ENCODE measurements at places on chromosomes 3 and 15.

- no peak for DNase-seq
Measured at GRCh38 chr15:29986946-29987345, 95.8 kb upstream of the GOLGA8J start.

DNA sequence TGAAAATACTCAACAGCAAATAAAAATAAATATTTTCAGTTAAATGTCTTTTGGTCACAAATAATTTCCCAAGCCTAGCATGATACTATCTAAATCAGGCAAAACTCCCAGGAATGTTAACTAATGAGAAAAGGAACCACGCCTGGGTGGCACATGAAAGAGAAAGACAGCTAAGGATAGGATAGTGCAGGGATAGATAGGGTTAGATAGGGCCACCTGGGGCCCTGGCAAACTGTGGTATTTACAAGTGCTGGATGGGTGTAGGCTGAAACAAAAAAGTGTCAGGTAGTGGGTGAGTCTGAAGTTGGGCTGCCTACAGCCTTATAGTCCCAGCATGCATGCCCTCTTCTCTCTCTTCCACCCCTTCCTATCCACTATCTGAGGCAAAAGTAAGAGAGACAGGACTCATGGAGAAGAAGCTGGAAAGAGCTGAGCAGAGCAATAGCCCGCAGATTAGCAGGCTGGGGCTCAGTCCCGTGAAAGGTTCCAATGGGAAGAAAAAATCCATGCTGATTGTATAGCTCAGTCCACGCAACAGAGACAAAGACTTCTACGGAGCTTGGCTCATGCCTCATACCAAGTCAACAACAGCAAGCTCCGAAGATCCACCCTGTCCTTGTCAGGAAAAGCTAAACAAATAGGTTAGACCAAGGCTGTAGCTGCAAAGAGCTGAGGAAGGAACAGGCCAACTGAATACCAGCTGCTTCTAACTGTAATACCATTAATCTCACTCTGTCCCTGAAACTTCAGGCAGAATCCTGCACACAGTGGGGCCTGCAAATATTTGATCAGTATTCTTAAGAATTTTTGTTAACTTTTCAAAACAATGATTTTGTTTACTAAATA is 342.1 kb upstream of the ATP11B start:
- DNase-seq, result no peak

- DNase-seq, result no peak
Measured at GRCh38 chr15:36495456-36495991, 83.9 kb upstream of the CDIN1 start.

GRCh38 chr3:88626456-88627120 is 476.8 kb downstream of the C3orf38 start:
- no peak for DNase-seq

DNA sequence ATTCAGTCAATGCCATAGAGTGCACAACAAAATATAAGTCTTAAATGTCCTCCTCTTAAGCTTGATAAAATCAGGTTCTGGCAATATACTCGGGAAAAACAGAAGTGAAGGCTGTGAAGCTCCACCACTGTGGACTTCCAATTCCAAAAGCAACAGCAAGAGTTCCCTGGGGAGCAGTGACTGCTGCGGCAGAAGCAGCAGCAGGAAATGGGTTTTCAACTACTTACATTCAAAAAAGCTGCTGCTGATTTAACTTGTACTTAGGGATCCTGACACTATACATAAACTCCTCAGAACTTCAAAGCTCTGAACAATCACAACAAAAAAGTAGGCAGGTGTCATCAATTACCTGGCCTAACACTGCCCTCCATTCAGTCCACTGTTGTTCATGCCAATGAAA is 4.7 kb downstream of the CEP152 start:
- no peak for DNase-seq

- no peak for DNase-seq
Measured at GRCh38 chr3:172074586-172074985, 35.2 kb downstream of the FNDC3B start.

- no peak for DNase-seq
Measured at GRCh38 chr3:45737234-45737633, 48.0 kb downstream of the SACM1L start.

DNA sequence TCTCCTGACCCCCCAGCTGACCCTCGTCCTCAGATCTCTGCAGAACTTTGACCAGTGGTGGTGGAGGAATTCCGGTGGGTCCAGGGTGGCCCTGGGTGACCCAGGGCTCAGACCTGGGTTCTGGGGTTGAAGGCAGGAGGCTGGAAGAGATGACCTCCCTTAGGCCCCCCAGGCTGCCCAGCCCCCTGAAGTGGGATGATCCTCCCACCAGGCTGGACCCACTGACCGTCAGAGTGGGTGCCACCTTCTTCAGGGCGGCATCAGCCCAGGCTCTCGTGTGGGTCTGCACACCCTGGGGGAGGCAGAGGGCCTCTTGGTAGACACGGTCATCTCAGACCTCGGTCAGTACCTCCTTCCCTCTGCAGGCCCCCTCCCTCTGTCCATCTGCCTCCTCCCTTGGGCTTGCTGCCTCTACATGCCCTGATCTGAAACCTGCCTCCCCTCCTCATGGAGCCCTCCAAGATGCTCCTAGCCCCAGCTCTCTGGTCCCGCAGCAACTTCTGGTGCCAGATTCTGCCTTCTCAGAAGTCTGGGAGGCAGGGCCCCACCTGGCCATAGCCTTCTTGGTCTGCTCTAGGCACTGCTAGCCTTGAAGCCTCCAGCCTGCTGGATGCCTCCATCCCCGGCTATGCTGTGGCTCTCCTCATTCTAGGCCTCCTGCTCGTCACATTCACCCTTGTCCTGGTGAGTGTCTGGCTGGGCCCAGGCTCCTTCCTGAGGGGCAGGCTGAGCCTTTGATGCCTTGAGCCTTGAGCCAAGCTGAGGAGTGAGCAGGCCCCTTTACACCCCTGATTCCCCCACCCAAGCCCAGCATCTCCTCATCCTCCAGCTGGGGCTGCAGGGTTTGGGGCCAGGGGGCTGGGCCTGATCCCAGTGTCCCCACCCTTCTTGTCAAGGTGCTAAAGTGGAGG is 49.1 kb upstream of the CSPG4 start:
- DNase-seq, result no peak

Data from epithelial cell of esophagus (primary cell).